ENCODE measurements at places on chromosomes 2 and 18. TPM values are rescaled to one million over a fixed set of nuclear protein-coding genes. Genes with fewer than 3 reads are reported as not detected.

Gene CREG2
- 0.30 TPM for total RNA-seq

Gene MRPL19
- total RNA-seq = 16.7 TPM

Gene DARS1
- total RNA-seq = 72.1 TPM

DNA sequence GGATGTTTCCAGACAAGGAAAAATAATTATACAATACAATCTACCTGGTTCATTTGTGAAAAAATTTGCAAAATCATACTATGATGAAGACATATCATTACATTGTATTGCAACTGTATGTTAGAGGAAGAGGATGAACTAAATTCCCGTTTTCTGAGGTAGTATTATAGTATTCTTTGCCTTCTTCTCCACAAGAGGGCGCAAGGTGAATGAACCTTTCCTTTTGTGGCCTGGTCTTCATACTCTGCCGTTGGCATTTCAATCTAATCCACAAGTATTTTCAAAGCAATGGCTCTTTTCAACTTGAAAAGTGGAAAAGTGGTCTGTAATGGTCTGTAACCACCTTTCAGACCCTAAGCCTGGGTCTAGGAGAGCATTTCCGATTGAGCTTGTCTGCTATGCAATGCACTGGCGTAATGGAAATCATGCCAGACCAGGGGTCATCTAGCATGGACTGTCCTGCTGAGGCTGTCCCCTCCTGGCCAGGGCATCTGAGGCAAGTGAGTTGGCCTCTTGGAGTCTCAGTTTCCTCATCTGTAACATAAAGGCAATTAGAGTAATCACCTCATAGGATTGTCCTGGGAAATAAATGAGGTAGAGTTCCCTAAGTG is 30.8 kb upstream of the ZNF396 start:
- no peak for DNase-seq

DNA sequence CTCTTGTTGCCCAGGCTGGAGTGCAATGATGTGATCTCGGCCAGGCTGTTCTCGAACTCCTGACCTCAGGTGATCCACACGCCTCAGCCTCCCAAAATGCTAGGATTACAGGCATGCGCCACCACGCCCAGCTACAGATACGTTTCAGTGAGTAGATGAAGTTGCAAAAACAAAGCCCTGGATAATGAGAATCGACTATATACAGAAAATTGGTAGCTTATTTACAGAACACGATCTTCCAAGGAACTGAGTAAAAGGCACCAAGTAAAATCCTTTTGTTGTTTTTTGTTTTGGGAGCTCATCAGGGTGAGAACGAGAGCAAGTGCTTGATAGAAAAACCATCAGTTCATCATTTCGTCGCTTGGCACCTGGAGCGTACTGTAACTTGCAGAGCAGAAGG is 62.8 kb downstream of the MYCN start:
- no peak for DNase-seq

DNA sequence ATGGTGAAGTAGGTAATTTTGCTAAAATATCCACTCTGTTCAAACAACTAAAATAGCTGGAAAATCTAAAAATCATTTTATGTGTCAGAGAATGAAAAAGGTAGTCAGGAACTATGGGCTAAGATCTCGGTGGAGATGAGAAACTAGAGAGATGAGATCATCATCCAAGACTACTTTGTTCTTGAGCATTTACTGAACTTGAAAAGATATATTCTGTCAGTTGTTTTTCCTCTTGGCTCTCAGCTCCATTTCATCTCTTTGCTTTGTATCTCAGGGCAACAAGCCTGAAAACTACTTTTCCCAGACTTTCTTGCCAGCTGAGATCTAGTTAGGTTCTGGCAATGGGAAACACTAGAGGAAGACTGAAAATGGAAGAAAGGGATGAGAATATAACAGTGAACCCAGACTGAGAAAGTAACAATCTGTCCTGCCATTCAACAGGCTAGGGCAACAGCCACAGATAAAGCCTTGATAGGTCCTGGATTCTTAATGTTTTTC is 346.2 kb upstream of the MEX3C start:
- DNase-seq = no peak

GRCh38 chr2:168186452-168186851 is 60.9 kb downstream of the STK39 start:
- DNase-seq = no peak

- no peak for DNase-seq
These were observed 133.5 kb upstream of the UBE2E3 start for GRCh38 chr2:180846756-180847472.

DNA sequence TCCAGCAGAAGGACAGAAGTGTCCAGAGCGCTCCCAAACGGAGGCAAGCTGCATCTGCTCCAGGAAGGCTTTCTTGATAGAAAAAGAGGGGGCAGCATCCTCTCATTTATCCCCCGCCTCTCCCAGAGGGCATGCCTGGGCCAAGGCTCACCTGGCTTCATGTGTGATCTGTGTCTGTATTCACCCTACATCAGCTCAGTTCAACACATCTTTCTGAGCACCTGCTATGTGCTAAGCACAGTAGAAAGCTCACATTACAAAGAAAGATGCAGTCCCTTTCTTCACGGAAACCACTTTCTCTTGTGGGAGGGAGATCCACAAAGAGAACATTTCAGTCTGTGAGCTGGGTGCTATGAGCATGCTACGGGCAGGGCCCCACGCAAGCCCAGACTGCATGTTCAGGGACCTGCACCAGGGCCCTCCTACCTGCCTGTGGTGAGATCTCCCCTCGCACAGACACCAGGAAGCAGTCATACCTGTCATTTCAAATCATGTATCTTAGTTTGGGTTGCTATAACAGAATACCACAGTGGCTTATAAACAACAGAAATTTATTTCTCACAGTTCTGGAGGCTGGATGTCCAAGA is 90.7 kb downstream of the PDCL3 start:
- DNase-seq = no peak

- no peak for DNase-seq
These were observed 793.6 kb upstream of the ACVR2A start for GRCh38 chr2:147051248-147051647.

DNA sequence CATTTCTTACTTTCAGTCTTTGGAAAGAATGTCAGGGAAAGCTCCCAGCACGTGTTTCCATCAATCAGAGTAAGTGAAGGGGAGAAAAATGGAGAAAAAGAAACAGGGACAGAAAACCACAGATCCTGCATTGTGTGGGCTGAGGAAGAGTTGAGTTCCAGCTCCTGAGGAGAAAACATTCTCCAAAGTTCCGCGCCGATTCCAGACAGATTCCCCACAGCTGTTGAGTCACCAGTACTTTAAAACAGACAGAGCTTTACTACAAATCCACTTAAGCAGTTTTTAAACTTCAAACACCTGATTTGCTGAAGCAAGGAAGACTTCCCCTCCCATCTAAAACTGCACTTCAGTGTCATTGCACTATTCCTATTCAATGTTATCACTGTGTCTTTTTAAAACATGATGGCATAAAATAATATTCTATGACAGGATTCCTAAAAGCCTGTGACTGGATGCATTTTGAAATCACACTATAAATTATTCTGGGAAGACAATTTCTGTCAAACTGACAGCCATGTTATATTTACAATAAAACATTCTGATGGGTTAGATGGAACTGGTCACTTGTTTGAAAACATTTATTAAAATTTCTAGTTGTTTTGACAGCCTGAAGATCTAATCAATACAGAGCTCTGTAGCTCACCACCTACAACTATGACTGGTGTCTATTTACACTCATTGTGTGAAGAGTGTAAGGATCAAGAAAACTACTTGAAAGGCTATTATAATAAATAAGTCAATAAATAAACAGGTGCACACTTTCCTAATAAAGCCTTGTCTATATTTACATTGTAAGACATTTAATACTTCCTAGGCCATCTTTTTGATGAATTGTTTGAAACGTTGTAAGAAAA is 40.9 kb downstream of the TCF4 start:
- DNase-seq = no peak

DNA sequence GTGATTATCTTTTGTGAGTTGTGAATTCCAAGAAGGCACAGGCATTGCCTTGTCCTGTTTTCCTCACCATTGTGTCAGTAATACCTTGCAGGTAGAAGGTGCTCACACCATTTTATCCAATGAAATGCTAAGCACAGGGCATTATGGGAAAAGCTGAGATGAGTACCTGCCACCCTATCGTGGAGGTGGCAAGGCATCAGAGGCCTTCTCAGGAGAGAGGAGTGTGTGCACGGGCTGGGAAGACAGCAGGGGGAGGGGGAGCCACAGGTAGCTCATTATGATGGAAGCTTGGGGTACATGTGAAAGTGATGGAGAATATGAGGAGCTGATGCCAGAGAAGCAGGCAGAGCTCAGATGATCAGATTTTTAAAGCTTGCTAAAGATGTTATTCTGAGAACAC is 69.5 kb downstream of the ASAP2 start:
- DNase-seq = no peak

DNA sequence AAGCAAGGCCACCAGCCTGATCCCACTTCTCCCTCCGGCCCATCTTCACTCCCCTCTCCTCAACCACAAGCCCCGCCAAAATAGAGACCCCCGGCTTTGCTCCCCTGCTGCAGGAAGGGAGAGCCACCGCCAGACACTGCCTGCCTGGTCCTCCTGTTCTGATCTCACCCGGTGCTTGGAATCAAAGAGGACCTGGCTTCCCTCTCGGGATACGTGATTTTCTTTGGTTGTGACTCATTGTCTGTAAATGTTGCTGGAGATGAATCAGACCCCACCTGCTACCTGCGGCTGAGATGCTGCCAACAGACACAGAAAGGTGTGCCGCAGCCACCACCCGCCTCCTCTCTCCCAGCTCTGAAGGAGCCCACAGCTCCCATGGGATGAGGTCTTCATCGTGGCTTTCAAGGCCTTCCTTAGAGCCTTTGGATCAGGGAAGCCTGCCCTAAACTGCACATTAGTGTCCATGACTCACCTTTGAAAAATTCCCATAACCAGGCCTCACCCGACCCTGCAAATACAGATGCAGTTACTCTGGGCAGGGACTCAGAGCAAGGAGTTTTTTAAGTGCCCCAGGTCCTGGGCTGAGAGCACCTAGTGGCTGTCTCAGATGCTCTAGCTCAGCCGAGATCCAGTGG is 79.4 kb upstream of the ZNF532 start:
- DNase-seq = no peak

DNA sequence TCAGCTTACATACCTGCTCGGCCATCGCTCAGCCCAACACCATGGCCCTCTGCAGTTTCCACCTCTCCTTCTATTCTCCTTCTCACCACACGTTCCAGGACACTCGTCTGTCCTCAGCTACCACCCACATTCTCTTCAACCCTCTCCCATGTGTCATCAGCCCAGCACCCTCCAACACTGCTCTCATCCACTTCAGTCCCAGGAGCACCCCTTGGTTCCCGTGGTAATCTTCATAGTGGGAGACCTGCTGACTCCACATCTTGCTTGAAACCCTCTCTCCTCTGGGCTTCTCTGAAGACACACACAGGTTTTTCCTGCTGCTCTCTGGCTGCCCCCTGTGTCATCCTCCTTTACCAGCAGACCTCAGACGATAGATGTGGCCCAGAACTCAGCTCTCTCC is 228.7 kb downstream of the GBX2 start:
- DNase-seq = no peak
